Kidney tubule cell (primary cell): ENCODE measurements at places on chromosomes 16 and 17.
A peak's percentile ranks its signal among the peaks of the same experiment; 100 is the strongest.

DNA sequence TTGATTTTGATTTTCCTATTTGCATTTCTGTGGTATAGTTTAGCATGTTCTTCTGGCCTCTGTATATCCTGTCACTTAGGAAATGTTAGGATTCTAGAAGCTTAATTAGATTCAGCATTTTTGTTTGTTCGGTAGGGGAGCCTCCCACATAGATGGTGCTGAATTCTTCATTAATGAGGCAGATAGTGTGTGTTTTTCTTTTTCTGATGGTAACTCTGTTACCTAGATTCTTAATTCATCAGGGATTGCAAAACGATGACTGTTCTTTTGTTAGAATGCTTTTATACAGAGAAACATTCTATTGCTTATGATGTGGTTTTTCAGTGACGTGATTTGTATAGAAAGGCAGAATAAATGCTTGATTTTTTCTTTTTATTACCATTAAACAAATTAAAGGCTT lies 19.0 kb downstream of the BANP start:
- peak; percentile 70 for DNase-seq

- DNase-seq: no peak
Measured at GRCh38 chr17:48102043-48102750, 919 bp upstream of the CBX1 start.

- DNase-seq: no peak
Measured at GRCh38 chr16:4501071-4501478, 24.9 kb downstream of the HMOX2 start.

DNA sequence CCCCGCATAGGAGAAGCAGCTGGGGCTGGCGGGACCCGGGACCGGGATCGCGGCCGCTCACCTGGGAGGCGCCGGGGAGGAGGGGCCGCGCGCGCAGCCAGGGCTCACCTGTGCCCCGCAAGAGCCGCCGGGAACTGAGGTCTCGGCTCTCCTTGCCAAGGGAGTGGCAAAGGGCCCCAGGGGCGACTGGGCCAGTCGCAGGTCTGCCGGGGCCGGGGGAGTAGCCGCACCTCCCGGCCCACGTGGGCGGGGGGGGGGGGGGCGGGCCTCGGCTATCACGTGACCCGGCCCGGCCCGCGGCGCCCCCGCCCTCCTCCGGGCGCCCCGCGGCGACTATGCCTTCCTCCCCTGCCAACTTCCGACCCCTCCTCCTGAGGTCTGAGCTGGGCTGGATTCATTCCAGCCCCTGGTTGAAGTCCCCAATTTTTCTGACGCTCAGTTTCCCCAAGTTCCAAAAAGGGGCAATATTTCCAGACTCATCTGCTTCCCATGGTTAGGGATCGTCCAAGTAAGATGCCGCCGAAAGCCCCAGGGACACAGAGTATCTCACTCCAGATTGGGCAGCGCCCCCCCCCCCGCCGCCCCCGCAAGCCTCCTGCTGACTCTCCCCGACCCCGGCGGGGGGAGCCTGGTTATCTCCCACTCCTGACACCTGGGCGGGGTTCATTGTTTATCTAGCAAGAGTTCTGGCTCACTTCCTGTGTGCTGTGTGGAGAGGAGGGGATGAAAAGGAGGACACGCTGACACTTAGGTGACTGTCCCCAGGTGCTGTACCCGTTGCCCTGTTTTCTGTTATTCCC lies at the start of gene TMC6:
Gene TMC6, minus strand, starts transcription at position 205 of the 800 bp plus-strand sequence. CDS start 1,923 bp downstream, outside the sequence.
- peak; percentile 73 for DNase-seq

DNA sequence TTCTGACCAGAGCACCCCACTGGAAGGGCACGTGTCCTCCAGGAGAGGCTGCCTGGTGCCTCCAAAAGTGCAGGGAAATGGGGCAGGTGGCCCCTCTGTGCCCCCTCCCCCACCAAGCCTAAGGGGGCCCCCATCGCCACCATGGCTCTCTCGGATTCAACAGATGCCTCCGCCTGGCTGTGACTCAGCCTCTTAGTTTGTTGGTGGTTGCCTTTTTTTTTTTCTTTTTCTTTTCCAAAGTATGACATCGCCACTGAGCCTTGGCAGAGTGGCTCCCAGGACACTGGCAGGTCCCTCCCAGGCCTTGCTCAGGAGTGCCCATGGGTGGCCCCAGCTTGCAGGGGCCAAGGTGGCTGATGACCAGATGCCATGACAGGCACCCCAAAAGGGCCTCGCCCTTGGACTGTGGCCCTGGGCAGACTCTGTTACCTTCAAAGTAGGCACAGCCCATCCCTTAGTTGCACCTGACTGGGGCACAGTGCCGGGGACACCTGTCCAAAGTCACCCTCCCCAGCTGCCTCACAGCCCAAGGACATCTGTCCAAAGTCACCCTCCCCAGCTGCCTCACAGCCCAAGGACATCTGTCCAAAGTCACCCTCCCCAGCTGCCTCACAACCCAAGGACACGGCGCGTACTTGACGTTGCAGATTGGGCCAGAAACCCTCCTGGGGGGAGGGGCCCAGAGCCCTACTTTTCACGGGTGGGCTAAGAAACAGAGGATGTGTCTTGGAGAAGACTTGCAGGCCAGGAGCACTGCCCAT lies 29.6 kb downstream of the NPTX1 start:
- DNase-seq: peak; percentile 38

- DNase-seq: peak; percentile 55
Measured at GRCh38 chr17:28716740-28717577, 709 bp downstream of the RAB34 start.

- no peak for DNase-seq
Measured at GRCh38 chr17:74343526-74344284, 17.7 kb downstream of the KIF19 start.

- no peak for DNase-seq
Measured at GRCh38 chr17:31748881-31749280, 110.2 kb downstream of the COPRS start.

- no peak for DNase-seq
Measured at GRCh38 chr16:13517841-13518240, 402.1 kb upstream of the ERCC4 start.

DNA sequence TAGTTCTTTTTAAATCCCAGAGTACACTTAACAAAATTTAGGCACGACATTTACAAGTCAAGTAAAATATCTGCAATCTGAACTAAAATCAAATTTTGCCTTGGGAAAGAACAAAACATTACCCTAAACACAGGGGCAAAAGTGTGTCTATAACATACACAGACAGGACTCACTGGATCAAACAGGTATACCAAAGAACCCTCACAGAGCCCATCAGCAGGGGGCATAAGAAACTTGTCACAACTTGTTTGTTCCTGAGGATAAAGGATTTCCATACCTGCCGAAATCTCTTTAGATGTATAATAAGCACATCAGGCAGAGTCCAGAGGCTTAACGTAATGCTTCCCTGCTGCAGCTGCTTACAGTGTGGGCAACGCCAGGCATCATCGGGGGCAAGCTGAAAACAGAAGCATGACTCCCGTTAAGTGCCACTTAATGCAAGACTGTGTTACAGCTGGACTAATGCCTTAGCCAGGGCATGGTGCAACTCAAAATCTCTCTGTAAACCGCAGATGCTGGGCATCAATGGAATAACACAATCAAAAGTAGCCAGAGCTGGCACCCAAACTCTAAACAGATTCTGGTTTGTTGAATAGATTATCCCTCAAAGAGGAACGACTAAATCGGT lies 67.0 kb downstream of the USP31 start:
- DNase-seq: no peak

- peak; percentile 98 for DNase-seq
Measured at GRCh38 chr17:57875290-57876022, 25.6 kb upstream of the MRPS23 start.

- DNase-seq: peak; percentile 94
Measured at GRCh38 chr16:80158766-80159165, 382.0 kb upstream of the DYNLRB2 start.

DNA sequence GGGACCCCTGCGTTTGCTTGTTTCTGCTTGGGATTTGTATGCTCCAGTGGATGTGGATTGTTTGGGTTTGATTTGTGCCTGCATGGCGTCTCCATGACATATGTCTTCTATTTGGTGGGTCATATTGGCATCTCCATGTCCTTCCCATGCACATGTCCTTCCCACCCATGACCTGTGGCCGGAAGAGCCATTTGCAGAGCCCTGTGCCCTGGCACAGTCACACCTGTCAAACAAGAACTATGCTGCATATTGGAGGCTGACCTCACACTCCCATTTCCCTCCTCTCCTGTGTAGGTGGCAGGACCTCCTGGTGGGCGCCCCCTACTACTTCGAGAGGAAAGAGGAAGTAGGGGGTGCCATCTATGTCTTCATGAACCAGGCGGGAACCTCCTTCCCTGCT lies 15.8 kb downstream of the ITGA3 start:
- DNase-seq: no peak

DNA sequence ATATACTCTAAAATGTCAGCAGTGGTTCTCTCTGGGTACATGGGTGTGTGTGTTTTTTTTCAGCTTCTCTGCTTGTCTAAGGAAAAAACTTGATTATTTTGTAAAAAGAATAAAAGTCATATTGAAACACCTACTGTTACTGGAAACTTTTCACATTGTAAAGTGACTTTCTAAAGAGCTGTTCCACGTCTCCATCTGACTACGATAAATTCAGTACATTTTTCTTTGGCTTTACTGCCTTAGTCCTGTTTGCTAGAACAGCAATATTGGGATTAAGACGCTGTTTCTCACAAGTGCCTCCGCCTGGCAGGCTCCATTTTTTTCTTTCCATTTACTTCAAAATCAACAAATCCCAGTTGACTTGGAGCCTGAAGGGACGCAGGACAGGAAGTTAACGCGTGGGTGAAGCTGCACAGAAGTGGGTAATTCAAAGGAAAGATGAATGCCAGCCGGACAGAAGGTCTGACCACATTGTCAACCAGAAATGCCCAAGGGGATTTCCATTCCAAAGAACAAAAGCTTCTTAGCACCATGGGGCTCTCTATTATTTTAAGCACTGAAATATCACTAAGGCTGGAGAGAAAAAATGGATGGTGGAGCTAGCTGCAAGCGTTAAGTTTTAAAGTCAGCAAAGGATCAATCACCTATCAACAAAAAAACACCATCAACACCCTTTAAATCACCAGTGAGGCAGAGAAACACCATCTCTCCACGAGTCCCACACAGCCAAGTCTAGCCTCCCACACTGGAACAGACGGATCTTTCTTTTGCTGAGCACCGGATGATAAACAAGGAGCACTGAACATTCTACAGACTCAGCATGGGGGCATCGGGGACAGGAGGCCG lies 8.4 kb downstream of the GLOD4 start:
- peak; percentile 25 for DNase-seq

DNA sequence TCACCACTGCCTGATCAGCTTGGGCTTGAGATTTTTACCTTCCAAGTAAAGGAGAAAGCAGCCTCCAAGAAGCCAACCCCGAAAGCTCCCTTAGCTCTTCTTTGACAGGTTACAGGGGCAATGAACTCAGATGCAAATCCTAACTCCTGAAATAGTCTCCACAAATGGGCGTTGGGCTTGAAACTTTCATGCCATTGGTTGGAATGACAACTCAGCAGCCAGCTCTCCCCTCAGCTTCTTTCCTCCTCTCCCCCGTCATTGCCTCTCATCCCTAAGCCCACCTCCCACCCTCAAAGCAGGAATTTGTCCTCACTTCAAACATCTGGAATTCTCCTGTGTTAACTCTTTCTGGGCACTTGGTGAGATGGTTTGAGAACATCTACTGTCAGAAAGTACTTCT lies at the start of gene TAT:
Gene TAT, minus strand, starts transcription at position 122 of the 400 bp plus-strand sequence. CDS start 677 bp downstream, outside the sequence.
- DNase-seq: no peak

GRCh38 chr17:58570758-58571157 lies 56.3 kb upstream of the MTMR4 start:
- DNase-seq: no peak

- DNase-seq: no peak
Measured at GRCh38 chr16:56424404-56424764, 961 bp downstream of the AMFR start.

GRCh38 chr17:66465701-66466100 lies 163.3 kb downstream of the PRKCA start:
- no peak for DNase-seq

- DNase-seq: peak; percentile 67
Measured at GRCh38 chr16:89599451-89599858, 14.0 kb upstream of the DPEP1 start.

GRCh38 chr16:3188675-3188924 lies 596 bp downstream of the OR1F1 start:
- no peak for DNase-seq

DNA sequence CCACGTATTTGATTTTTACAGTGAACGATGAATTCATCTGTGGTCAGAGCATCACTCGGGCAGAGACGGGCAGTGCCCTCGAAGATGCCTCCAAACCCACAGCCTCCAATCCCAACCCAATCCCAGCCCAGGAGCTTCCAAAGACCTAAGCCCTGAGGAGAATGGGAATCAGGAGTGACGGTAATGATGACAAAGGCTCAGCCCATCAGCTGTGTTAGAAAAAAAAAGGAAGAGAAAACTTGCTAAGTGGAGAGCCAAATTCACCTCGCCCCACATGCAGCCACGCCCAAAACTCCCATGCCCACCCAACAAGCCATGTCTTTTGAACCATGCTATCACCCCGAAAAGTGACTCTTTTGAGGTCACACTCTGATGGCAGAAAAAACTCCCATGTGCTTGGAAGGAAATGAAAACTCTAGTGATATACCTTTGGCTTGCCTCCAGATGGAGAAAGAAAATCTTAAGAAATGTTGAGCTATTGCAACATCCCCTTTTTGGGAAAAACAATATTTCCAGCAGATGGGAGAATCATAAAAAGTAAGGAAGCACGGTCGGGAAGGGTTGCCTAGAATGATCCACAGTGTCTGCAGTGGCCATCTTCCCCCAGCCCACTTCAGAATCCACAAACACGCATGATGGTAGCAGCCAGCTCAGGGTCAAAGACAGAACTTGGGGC lies 37.7 kb downstream of the XYLT1 start:
- DNase-seq: no peak

- no peak for DNase-seq
Measured at GRCh38 chr17:55233840-55234239, 30.9 kb upstream of the HLF start.

GRCh38 chr17:31750578-31750977 lies 108.5 kb downstream of the COPRS start:
- no peak for DNase-seq

GRCh38 chr16:50393416-50393815 lies 24.6 kb upstream of the BRD7 start:
- no peak for DNase-seq

DNA sequence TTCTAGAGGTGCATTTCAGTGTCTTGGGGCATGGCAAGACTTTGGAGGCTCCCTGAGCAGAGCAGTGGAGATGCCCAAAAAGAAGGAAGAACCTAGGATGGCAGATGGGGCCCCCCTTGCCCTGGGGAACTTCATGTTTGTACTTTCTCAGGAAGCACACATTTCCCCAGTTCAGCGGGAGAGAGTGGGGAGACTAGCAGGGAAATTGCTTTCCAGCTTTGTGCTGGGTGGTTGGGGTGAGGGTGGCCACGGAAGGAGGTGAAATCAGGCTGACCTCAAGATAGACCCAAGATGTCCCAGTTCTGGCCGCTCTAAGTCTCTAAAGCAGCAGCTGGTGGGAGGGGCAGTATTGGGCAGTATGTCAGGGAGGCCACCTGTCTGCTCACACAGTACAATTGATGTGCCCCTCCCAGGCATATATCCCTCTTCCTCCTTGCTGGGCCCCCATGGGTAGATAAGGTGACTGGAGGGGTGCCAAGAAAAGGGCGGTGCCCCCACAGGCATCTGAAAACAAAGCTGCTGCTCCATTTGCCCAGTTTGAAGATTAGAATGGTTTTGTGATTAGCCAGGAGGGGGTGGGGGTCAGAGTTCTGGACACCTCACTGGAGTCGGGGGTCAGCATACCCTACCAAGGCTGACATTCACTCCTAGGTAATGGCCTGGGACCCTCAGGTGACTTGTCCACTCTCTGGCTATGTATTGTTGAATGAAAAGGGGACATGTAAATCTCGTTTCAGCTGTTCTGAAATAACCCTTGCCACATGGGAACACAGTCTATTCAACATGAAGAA lies 17.1 kb upstream of the NAGLU start:
- peak; percentile 38 for DNase-seq
